ENCODE measurements at places on chromosomes 5 and 9. TPM values are rescaled to one million over a fixed set of nuclear protein-coding genes. Genes with fewer than 3 reads are reported as not detected.

Gene PCDHB7
- polyA plus RNA-seq, result 0.62 TPM

Gene GRIA1
- polyA plus RNA-seq, result 0.42 TPM

Gene VCAN
- 171 TPM for polyA plus RNA-seq

Gene LCN1
- not detected for polyA plus RNA-seq

Gene LHX3
- polyA plus RNA-seq, result not detected

Gene IGFBPL1
- polyA plus RNA-seq, result 0.07 TPM

Gene STPG3
- not detected for polyA plus RNA-seq

Gene PLPP7
- polyA plus RNA-seq, result 0.57 TPM

DNA sequence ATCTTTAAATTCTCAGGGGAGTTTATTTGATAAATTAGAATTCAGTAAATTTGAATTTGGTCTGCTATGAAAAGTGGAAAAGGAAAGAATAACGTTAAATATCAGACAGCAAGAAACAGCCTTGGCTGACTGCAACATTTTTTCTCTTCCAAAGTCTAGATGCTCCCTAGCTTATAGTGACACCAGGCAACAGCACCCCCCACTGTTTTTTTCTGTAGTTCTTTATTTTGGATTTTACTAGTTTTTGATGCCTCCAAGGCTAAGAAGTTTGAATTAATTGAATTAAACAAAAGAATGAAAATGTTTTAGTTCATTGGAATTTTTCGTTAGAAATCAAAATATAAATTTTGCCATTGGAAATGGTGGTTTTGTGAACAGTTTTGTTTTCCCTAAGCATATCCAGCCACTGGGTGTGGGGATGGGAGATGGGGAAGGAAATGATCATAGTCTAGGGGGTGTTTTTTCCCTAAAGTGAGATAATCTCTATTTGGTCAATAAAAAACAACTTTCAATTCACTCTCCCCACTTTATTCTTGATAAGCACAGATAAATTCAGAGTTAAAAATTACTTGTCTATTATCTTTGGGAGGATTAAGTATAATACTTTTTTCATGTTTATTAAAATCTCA lies 199.3 kb upstream of the CD180 start:
- no peak for DNase-seq

DNA sequence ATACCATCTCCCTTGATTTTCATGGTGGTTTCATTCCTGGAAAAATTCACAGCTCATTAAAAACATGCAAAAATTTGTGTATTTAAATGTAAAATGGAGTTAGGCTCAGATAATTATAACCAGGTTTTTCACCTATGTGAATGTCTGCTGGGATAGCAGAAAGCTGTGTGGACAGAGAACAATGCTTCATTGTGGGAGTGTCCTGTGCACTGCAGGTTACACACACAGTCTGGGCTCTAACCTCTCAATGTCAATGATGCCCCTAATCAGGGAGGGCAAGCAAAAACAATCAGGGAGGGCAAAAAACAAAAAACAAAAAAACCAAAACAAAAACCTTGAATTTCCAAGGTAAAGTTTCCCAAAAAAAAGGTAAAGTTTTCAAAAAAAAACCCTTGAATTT lies 158.9 kb upstream of the KLF9 start:
- no peak for DNase-seq

DNA sequence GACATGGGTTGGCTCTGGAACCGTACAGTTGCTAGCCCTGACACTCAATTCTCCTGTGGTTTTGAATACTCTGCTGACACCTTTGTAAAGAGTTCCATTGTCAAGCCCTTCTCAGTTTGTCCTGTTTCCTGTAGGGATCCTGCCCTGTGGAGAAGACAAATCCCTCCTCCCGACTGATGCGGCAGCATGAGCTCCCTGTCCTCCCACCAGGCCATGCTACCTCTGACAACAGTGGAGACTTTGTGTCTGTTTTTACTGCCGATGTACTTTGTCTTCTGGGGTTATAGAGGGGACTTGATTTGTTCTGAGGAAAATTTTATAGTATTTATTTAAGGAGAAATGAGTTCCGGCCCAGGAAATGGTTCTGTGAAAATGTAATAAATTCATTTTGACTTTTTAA lies 57.8 kb downstream of the PRLR start:
- DNase-seq, result no peak

DNA sequence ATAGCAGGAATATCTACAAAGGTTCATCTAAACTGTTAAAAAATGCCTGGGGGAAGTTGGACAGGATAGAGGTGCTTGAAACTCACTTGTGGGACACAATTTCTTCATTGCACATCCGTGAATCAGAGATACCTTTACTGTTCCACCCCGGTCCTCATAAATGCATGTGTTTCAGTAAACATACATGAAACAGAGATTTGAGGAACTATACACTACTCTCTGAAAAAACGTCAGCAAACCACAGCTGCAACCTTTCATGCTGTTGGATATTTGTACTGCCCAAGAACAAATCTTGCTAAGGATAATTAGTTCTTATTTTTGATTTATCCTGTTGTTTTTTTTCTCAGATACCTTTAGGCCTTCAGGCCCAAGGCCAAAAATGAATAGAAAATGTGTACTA lies 337.3 kb downstream of the KDM4C start:
- no peak for DNase-seq

GRCh38 chr5:169410996-169411783 lies 110.3 kb upstream of the SLIT3 start:
- DNase-seq, result no peak

- no peak for DNase-seq
Measured at GRCh38 chr5:71662381-71662780, 56.7 kb upstream of the CARTPT start.

- DNase-seq, result no peak
Measured at GRCh38 chr5:122924203-122924602, 78.8 kb downstream of the SNX24 start.

DNA sequence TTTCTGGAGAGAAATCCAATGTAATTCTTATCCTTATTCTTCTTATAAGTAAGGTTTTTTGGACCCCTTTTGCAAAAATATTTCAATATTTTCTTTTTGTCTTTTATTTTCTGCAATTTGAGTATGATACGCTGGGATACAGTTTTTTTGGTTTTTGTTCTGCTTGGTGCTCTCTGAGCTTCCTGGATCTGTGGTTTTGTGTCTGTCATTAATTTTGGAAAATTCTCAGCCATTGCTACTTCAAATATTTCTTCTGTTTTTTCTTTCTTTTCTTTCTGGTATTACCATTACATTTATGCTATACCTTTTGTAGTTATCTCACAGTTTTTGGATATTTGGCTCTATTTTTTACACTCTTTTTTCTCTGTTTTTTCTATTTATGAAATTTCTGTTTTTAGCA lies 50.1 kb downstream of the ZNF618 start:
- no peak for DNase-seq

DNA sequence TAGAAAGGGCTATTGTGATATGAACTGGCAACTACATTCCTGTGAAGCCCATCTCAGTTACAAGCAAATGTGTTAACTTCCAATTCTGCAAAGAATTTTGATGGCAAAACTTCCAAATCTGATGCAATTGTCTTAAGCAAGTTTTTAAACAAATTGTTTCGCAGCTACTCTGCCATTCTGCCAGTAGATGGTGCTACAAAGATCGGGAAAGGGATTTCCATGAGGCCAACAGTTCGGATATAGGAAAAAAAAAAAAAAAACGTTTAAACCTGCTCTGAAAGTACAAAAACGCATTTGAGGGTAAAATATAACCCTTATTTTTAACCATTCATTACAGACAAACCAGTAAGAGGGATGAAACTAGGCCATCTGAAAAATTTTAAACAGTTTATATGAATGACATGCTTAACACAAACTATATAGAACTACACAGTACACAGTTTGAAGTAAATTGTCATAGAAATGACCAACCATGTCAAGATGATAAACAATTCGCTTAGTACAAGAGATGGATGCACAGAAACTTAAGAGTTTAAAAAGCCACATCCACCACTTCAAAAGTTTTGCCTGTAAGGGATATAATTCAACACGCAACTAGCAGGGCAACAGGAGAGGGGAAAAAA lies 2.2 kb downstream of the HNRNPA0 start:
- DNase-seq, result no peak

DNA sequence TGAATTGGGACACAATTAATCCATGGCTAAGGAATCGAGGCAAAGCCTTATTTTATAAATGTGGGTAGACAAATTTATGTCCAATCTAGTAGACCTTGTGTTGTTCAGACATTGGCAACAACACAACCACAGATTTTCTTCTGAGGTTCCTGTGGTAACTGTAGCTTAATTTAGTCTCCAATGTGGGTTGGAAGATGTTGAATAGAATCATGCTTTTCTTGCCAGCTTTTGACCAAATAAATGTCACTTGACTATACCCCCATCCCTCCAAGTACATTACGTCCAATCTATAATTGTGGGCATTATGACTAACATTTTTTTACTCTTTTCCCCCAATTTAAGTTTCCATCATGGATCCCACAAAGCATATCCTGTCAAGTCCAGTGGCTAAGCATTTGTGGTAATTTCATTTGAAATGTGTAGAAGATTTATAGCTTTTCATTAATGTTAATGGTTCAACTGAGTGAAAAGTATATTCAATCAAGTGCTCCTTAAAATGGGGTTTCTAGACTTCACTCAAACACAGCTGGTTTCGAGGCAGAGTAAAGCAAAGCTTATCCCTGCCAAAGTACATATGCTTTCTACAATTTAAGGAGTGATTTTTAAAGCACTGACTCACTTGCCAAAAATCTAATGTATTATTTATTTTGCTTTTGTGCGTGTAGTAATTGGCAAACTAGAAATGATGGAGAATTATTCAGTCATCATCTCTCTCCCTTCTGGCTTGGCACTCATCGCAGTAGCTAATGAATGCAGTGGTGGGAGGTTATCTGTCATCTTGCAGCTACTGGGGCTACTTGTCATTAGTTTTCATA lies 141.8 kb downstream of the FAM174A start:
- DNase-seq, result no peak

- DNase-seq, result no peak
Measured at GRCh38 chr5:173886150-173886549, 2.0 kb upstream of the CPEB4 start.
